ENCODE measurements at places on chromosomes 3 and 15.

DNA sequence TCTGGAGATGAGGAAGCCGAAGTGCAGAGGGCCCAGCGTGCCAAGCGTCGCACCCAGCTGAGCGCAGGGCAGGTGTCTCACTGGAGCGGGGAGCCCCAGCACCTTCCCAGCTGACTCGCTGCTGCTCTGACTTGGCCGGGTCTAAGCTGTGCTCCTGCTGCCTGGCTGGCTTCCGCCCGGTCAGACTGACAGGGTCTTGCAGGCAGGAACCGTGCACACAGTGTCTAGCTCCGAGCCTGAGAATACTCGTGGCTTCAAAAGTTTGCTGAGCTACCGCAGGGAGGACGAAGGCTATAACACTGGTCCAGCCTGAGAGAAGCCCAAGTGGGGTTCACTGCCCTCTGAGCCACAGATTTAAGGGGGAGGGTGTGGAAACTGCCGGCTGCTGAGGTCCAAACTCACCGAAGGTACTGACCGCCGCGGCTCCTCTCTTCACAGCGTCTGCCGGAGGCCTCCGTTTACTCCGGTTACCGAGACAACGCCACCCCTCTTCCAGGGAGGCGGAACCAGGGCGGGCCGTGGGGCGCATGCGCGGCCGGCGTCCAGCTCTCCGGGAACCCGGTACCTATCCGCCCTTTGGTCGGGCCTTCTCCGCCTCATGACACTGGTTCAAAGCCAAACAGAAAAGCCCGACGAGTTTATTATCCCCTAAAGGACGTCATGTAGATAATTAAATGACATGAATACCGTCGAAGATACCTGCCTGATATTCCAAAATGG lies at the start of gene CFAP44:
CFAP44 (minus strand) TSS at position 443 of the 720 bp plus-strand sequence. CDS start 7,829 bp downstream, outside the sequence.
- peak; percentile 69 for DNase-seq

DNA sequence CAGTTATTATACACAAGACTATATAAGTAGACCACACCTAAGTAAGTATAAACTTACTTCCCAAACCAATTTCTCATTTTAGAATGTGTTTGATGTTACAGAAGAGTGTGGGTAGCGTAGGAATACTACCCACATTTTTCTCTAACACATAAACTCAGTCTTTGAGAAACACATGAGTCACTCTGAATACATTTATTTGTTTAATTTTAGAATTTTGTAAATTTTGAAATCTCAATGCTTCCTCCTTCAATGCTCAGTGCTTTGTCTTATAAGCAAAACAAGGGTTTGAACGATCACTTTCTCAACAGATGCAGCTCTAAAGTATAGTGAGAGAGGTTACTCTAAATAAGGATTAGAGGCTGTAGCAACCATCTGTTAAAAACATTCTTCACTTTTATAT lies 700.8 kb downstream of the SI start:
- DNase-seq: no peak

DNA sequence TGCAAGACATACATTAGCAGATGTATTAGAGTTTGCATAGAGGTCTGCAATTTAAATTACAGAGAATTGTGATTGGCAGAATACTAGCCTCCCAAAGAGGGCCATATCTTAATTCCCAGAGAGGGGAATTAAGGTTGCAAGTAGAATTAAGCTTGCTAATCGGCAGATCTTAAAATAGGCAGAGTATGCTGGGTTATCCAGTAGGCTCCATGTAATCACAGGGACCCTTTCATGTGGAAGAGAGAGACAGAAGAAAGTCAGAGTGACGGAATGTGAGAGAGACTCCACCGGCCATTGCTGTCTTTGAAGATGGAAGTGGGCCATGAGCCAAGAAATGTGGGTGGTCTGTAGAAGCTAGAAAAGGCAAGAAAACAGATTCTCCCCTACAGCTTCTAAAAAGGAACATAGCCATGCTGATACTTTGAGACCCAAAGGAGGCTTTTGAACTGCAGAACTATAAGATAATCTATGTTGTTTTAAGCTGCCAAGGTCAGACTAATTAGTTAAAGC lies 38.8 kb downstream of the IMPG2 start:
- DNase-seq: peak; percentile 39

- no peak for DNase-seq
Measured at GRCh38 chr3:106839576-106840280, 537.5 kb upstream of the CCDC54 start.

DNA sequence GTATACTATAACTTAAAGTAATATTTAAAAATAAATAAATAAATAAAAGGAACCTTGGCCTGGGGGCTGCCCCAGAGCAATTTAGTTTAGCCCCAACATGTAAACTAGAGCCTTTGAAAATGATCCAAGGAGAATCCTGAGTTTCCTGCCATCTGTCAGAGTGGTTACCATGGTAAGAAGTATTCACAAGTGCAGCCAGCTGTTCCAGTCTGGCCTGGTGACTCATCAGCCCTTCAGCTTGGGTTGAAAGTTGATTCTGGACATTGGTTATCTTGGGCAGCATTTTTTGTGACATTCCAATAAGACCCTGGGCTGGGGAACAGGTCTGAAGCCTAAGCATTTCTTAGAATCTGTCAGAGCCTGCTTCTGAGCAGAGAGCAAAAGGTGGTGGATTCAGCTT lies 72.7 kb upstream of the LRTM1 start:
- peak; percentile 85 for DNase-seq

- DNase-seq: no peak
Measured at GRCh38 chr3:134729649-134730048, 65.4 kb upstream of the EPHB1 start.

GRCh38 chr3:12234192-12234591 lies 54.7 kb upstream of the PPARG start:
- no peak for DNase-seq

GRCh38 chr3:104520228-104520655 lies 846.5 kb upstream of the ALCAM start:
- no peak for DNase-seq

- DNase-seq: no peak
Measured at GRCh38 chr15:38190501-38190900, 62.1 kb upstream of the SPRED1 start.

DNA sequence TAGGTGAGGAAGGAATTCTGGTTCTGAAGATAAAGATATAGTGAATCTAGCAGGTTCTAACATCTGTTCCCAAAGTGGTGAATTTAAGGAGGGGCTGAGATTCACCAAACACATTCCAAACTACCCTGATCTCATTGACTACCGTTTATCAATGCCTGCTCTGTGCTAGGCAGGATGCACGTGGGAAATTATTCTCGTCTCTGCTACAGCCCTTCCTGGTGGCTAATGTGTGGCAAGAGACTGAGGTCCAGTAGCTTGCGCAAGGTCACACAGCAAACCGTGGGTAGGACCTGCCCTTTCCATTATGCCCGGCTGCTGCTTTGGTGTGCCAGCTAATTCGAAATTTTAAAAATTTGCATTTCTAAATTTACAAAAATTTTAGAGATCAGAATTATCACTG lies 209.5 kb upstream of the TRIM42 start:
- DNase-seq: no peak

- peak; percentile 23 for DNase-seq
Measured at GRCh38 chr3:114674036-114674435, 380.2 kb downstream of the TIGIT start.

GRCh38 chr15:77901921-77902750 lies 175.4 kb downstream of the TBC1D2B start:
- no peak for DNase-seq

DNA sequence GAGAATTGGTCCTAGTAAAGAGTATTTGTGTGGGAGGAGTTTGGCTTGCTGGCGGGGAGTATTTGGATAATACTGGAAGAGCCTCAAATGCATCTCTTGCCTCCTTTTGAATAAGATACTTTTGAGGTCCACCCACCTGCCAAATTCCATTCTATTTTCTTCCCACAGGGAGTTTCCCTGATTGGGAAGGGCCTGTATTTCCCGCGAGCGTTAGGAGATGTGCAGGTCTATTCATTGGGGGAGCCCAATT lies 406 bp upstream of the RASA2 start:
- DNase-seq: no peak
